GM06990 (cell line): ENCODE measurements at places on chromosomes 1 and 21.

- DNase-seq = no peak
These were observed 45.6 kb downstream of the IRF2BP2 start for GRCh38 chr1:234564035-234565029.

DNA sequence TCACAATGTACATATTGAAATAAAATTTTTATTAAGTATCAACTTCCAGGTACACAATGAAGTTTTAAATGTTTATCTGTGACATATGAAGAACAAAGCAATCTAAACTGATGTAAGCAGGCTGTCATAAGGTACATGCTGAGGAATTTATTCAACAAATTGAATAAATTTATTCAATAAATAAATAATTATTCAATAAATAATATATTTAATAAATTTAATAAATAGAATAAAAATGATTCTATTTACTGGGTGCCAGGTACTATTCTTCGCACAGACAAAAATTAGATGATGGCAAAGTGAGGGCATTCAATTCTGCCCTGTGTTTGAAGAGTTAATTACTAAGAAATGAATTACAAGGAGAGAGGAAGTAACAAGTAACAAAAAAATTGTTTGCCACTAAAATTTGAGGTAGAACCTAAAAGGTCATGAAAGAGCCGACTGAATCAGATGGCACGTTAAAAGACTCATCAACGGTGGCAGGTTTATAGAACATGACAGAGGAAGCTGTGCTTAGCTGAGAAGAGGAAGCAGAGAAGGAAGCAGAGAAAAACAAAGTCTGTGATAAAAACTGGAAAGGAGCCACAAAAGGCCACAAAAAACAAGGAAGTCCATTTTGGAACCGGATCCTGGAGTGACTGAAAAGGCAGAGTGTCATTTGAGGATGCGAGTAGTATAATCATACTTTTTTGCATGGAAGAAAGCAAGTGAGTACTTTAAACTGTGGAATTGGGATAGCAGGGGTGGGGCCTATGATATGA, 2.2 kb upstream of the USP24 start:
- DNase-seq = no peak

DNA sequence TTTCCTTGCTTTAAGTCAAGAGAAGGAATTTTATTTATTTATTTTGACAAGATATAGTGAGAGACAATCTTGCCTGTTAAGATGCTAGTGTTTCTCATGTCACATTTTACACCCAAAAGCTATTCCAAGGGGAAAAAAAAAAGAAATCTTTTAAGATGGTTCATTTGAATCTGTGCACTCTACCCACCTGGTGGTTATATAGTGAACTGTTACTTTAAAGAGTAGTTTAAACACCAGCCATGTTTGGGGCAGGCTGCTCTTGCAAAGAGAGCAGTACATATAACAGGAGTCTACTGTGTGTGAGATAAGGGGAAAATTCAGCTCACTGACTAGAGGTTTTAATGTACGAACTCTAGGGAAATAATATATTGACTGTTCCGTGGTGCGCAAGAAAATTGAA, 3.3 kb upstream of the ELAVL4 start:
- DNase-seq = no peak

- DNase-seq = no peak
These were observed 481.8 kb downstream of the USP25 start for GRCh38 chr21:16211339-16212303.

GRCh38 chr1:1291023-1291528, 10.8 kb downstream of the SCNN1D start:
- DNase-seq = no peak

DNA sequence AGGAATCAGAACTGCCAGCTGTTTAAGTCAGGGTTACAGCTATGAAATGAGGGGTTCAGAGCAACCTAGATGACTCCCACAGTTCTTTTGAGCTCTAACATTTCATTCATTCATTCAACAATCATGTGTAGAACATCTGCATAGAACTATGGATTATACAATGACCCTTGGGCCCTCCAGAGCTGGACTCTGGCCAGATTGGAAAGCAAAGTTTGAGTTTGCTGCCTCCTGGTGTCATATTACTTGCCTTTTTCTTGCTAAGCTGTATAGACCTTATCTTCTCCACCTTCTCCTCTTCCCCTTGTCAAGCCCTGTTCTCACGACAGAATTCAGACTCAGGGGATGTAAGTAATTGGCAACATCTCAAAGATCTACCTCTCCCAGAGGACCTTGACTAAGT, 4.0 kb downstream of the CASQ2 start:
- no peak for DNase-seq

DNA sequence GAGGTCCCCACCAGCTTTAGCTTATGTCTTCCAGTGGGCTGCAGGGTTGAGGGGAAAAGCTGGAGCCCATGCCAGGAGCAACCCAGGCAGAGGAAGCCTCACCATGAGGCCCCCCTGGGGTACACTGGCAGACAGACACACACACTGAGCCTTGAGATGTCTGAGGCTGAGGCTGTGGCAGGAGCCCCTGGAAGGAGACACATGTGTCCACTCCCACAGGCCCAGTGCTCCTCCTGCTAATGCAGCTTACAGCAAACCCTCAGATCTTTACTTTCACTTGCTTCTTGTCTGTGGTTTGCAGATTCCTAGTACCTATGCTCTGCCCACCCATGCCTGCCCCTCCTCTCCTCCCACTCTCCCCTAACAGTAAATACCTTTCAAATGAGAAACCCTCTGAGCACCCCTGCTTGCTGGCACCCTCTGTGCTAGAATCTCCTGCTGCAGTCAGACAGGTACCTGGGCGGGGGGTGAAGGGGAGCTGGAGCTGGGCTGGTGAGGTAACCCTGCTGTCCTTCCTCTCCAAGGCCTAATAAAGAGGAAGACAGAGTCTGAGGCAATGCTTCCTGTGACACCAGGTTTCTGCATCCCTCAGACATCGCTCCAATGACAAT, 63.4 kb upstream of the NEK2 start:
- DNase-seq = peak; percentile 30

DNA sequence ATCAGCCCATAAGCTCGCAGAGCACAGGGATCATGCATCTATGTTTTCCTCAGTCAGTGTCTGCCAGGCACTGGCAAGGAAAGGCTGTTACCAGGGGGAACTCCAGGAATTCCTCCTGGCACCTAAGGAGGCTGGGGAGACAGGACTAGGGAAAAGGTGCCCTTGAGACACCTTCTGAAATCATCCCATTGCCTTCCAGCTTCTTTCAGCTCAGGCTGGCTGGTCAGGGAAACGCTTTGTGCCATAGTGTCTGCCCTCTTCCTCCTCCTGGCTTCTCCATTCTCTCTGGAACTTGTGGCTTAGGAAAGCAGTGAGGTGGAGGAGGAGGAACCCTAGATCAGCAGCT, 13.8 kb downstream of the LMNA start:
- no peak for DNase-seq

- no peak for DNase-seq
These were observed 743.1 kb upstream of the ADGRL4 start for GRCh38 chr1:79749607-79750006.

DNA sequence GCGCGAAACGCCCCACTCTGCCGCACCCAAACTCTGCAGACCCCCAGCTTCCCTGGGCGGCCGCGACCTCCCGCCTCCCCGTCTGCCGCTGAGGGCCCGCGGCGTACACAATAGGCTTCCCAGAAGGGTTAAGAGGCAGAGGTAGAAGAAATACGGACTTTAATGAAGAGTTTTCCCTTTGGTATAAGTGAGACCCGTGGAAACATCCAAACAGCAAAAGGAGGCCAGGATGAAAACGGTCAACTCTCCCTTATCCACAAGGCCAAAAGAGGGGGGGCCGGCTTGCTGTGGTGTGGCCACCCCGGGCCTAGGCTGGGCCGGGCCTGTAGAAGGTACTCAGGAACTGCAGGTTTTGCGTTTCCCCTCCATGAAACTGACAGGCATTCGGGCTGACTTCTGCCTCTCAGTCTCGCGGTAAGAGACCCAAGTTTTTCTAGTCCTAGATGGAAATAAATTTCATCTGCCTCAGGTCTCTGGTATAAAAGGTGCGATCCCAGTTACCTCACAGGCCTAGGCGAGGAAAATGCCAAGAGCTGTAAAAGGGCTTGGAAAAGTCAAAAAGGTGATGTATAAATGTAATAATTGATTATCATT, 671 bp upstream of the PYGO2 start:
- DNase-seq = no peak

DNA sequence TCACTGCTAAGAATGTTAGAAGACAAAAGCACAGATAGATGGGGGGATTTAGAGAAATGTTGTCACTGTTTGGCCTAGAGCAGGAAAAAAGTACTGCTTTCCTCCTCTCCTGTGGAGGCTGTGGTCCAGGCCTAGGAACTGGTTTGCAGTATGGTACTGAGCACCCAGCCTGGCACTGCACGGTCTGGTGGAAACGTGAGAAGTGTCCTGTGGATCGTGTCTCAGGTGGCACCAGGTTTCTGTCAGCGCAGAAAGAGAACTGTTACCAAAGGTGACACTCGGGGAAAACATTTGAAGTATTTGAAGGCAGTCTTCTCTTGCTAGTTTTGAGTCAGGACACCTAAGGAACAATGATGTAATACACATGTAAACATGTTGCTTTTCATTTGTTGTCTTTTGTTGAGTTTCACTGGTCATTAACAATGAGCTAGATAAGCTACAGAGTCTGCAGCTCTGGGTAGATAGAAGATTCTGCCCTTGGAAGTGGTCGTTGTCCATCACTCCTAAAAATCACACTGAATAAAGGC, 63.0 kb downstream of the B3GALNT2 start:
- no peak for DNase-seq

DNA sequence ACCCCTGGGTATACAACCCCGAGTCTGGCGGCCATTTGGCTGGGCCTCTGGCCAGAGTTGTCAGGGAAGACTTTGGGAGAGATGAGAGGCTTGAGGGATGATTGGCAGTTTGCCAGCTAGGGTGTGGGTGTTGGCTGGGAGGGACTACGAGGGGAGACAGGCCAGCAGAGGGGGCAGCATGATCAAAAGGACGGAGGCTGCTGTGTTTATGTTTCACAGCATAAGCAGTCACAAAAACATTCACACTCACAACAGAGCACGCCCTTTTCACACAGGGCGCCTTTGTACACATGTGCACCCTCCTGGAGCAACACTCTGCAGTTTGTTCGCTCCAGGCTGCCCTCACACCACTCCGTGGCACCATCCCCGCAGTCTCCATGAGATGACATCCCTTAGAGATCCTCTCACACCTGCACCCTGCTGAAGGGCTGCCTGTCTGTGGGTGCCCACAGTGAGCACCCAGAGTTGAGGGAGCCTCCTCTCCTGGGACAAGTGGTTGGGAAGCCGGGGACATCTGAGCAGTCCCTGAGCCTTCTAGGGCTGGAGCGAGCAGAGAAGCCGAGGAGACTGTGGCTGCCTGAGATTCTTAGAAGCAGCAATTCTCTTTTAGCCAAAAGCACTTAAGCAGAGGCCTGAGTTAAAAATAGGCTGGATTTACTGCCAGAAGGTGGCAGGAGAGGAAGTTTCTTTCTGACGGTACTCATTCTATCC, 15.4 kb downstream of the EFNA3 start:
- no peak for DNase-seq

DNA sequence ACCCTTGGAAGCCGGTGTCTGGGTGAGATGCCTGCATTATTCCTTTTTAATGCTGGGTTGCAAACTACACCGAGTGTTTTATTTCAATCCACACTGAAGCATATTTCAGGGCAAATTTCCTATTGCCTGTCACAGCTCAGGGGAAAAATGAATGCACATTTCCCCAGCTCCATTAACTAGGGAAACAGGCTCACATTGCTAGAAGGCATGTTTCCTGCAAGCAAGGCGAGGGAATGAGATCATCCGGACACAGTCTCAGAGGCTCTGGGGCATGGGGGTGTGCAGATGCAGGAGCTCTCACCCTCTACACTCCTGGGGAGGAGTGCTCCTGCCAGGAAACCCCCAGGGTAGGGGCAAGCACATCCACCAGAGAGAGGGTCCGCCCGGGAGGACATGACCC, 24.6 kb downstream of the SYT2 start:
- DNase-seq = no peak

GRCh38 chr1:165856021-165856420, 28.6 kb downstream of the UCK2 start:
- no peak for DNase-seq
